ENCODE measurements at places on chromosomes 11 and 22.

GRCh38 chr11:111367411-111368284 lies 11.4 kb downstream of the POU2AF1 start:
- DNase-seq, result no peak

GRCh38 chr11:130215531-130216220 lies 56.1 kb downstream of the ST14 start:
- DNase-seq, result no peak

GRCh38 chr11:103594283-103594682 lies 442.2 kb upstream of the DDI1 start:
- no peak for DNase-seq

DNA sequence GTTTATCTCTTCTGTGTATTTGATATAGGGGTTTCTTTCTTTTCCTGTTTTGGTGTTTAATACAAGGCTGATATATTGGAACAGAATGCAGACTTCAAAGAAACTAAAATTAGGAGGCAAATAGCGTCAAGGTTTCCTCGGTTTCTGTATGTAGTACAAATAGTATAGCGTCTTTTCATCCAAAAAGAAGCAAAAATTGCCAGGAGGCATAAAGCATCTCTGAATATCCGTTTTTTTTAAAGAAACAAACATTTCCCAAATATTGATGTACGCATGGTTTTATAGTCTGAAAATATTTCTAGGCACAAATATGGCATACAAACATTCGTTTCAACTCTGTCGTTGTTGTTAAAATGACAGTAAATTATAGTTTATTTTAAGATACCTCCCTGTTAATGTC lies 17.1 kb upstream of the PAX6 start:
- no peak for DNase-seq

- DNase-seq, result no peak
Observed at GRCh38 chr22:19466126-19466716, 12.8 kb downstream of the UFD1 start.

DNA sequence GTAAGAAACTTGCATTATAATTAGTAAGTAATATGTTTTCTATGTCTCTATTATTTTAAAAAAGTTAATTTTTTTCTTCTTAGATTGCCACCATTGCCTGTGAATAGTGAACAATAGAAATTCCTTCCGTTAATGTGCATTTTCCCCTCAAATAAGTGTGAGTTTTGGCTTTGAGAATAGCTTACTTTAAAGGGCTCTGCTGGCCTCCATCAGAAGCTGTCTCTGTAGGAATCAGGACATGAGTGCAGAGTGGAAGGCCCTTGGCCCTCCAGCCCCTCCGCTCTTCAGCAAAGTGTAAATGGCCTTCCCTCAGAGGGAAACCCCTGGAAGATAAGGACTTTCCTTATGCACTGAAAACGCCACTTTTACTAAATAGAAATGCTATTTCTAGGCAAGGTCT lies 24.1 kb upstream of the ADORA2A start:
- DNase-seq, result no peak

GRCh38 chr11:31804312-31805036 lies 6.6 kb downstream of the PAX6 start:
- DNase-seq, result no peak

DNA sequence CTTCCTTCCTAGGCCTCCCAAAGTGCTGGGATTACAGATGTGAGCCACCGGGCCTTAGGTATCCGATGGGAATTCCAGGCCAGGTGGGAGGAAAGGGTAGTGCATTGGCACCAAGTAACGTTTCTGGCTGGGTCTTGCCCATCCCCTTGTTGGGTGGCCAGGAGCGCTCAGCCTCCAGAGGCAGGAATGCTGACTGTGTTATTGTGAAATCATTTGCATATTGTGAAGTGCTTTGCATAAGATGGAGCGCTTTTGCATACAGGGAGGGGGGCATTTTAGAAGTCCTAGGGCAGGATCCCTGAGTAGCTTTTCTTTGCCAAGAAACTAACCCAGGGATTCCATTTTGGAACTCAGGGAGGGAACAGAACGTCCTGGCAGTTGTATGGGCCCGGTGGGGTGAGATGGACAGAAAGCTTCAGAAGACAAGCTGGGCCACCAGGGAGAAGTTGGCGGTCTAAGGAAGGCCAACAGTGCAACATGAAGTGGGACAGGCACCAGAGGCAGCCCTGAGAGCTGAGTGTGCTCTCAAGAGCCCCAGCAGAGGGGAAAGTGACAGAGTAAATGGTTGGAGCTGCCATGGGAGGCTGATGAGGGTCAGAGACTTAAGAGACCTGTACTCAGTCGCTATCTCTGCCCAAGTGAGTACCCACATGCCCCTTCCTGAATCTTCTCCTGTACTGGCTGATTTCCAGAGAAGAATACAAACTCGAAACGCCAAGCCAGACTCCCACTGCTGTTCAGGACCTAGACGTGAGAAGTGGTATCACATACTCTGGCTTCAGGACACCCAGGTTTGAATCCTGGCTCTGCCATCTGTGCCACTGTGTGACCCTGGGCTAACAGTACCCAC lies 1.3 kb upstream of the SLC39A13 start:
- no peak for DNase-seq

- no peak for DNase-seq
Observed at GRCh38 chr11:44596525-44597276, 31.2 kb downstream of the CD82 start.

- DNase-seq, result peak; percentile 80
Observed at GRCh38 chr22:23144932-23145877, at the start of gene RAB36. TSS of gene RAB36 (plus strand) at chr22:23145477. CDS start at chr22:23146617, 1,140 bp downstream.

DNA sequence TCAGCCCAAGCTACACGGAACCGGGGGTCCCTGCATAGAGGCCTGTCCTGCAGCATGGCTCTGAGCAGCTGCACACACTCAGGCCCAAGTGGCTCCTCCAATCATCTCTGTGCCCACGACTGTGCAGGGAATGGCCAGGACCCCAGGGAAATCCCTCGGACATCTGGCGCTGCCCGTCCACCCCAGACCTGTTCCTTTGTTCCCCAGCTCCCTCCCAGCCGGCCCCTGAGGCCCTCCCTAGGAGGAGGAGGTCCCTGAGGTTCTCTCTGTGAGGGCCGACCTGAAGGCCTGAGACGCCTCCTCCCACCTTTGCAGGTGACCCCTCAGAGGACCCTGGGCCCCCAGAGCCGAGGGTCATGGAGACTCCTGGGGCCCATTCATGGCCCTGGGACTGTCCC lies 1.1 kb downstream of the MLC1 start:
- DNase-seq, result no peak
